ENCODE measurements at places on chromosomes 7 and 10.

DNA sequence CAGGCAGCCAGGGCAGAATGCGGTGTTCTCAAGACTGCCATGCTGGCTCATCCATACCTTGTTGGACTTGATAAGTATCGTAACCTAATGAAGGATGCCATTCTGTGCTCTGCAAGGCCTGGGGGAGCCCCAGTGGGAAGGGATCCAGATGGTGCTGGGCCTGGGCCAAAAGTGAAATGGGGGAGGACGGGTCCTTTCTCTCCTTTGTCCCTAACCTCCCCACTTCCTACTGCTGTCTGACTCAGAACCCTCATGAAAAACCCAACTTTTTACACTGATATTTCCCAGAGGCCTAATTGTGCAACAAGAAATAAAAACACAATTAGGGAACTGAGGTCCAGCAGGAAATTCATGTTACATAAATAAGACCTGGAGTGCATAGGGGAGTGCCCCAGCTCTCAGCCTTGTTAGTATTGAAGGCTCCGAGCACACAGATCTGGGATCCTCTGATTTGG is 193.7 kb upstream of the SVIL start:
- DNase-seq: no peak

DNA sequence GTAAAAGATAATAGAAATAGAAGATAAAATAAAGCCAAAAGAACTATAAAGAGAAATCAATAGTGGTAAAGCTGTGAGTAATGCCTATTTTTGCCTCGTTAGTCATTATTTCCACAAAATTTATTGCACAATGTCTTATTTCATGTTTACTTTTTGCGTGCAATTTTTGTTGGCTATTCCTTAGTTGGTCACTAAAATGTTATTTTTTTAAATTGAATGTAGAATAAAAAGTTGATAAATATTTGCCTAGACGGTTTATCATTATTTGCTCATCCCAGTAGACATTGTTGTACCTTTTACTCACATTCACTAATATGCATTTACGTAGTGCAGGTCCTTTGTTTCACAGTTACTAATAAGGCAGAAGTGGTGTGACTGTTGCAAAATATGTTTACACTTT is 227.8 kb upstream of the BMPER start:
- DNase-seq: no peak

GRCh38 chr10:130808686-130809085 is 502.8 kb downstream of the TCERG1L start:
- DNase-seq: no peak

- DNase-seq: no peak
Measured at GRCh38 chr7:92731335-92732063, 104.9 kb downstream of the CDK6 start.

- no peak for DNase-seq
Measured at GRCh38 chr7:154770361-154770760, 232.6 kb downstream of the PAXIP1 start.

GRCh38 chr10:51955696-51956095 is 256.3 kb upstream of the CSTF2T start:
- DNase-seq: no peak

DNA sequence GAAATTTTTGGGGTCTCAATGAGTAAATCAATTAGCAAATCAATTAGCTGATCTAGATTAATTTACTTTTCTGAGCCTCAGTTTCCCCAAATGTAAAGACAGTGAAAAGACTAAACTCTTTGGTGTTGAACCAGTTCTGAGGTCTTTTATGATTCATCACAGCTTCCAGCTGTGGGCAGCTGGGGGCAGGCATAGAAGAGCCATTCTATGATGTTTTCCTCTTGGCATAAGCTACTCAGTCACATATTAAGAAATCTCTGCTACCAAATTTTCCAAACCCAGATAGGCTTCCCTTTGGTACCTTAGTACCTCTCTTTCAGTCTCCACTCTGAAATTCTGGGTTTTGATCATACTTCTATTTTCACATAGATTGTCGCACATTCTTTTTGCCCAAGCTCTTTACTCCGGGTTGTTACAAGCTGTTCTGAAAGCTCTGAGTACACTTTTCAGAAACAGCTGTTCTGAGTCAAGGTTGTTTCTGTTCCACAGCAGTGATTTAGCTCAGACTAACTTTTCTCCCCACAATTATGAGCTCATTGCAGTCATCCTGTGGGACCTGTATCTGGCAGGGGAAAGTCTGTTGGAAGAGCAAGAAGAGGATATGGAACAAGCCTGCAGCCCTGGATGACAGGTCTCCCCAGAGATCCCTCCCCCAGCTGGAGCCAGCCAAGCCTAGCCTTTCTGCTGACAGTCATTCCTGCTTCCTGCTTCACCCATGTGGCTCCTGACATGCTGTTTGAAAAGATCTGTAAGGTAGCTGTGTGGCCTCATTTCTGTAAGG is 599.6 kb upstream of the GHITM start:
- no peak for DNase-seq

DNA sequence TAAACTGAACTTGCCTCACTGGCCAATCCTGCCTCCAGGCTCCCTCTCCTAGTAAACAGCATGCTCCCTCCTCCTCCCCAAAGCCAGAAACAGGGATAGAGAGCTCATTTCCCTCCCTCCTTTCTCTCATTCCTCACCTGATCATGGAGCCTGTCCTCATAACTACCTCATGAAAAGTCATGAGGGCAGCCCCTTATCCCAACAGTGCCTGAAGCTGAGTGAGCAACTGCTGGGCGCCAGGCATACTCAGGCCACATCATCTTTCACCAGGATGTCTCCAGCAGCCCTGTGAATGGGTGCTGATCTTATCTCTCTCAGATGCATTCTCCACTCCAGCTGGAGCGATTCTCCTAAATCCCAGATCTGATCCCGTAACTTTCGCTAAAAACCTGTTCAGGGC is 307.2 kb downstream of the PRPF18 start:
- no peak for DNase-seq

GRCh38 chr10:126770809-126771208 is 100.3 kb upstream of the C10orf90 start:
- DNase-seq: no peak

Measured in NCI-H774 (cell line).